ENCODE measurements at places on chromosomes 3 and 15.

GRCh38 chr3:171801738-171802589 is 8.3 kb downstream of the PLD1 start:
- no peak for DNase-seq

GRCh38 chr3:13405614-13406013 is 14.5 kb downstream of the NUP210 start:
- no peak for DNase-seq

DNA sequence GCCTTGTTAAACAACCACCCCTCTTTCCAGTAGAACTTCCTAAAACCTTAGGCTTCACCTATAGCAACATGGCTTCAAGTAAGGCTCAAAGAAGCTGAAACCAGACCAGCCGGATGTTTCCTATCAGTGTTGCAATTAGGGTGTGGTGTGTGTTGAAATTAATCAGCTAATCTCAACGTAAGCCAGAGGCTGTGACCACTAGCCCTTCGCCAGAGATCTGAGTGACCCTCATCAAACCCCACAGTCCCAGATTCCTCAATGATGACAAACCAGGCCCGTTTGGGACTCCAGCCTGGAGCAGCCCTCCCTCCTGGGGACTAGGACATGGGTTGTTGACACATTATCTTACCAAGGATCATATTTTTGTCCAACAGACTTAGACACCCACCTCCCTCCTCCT is 27.3 kb downstream of the CYP11A1 start:
- DNase-seq = no peak

DNA sequence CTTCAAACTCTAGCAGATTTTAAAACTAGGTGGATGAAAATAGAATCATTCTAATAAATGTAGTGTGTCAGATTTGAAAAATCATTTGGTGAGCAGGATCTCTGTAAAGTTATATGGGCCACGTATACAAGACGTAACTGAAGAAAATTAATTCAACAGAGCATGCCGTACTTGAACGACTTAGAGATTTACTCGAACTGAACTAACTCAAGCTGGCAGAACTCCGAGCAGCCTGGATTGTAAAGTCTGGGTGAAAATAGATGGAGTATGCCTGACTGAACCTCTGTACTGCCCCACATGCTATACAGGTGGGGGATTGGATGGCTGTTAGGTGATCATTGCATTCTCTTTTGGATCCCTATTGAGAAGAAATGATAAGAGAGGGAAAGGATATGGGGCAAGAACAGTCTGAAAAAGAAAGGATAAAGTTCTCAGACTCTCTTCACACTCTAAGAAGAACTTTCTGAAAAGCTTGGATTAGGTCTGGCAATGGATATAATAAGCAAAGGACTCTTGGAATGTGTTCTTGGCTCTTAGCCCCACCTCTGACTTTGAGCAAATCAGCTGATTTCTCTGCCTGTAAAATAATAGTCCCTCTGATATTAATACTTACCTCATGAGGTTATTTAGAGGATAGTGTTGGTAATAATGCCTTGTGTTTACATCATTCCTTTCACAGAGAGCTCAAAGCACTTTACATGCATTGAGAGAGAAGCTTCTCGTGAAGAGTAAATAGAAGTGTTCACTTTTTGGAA is 147.5 kb downstream of the FILIP1L start:
- DNase-seq = no peak

GRCh38 chr3:112261742-112262141 is 32.3 kb downstream of the SLC9C1 start:
- DNase-seq = no peak

GRCh38 chr3:135538123-135538522 is 427.4 kb upstream of the PPP2R3A start:
- no peak for DNase-seq
